ENCODE measurements at places on chromosomes 2 and 18.

- DNase-seq, result no peak
Observed at GRCh38 chr18:27627927-27628326, 442.8 kb upstream of the CHST9 start.

- peak; percentile 84 for DNase-seq
Observed at GRCh38 chr2:118059919-118060478, 28.3 kb upstream of the INSIG2 start.

- DNase-seq, result peak; percentile 46
Observed at GRCh38 chr2:207115715-207116364, 49.9 kb downstream of the KLF7 start.

DNA sequence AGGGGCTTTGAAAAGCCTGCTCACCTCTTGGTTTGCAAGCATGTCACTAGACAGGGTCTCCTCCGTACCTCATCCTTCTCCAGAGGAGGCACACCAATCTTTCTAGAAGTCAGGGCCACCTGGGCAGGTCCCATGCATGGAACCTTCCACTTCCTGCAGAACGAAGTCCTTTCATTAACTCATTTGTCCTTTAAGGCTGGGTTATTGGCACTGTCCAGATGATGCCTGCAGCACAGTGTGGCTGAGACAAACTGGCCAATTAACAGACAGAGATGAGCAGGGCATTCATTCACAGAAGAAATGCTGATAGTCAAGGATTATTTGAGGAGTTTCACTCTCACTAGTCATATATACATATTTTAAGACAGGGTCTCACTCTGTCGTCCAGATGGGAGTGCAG, 245.3 kb downstream of the TFCP2L1 start:
- no peak for DNase-seq

- no peak for DNase-seq
Observed at GRCh38 chr2:80014637-80015036, 289.9 kb downstream of the LRRTM1 start.

DNA sequence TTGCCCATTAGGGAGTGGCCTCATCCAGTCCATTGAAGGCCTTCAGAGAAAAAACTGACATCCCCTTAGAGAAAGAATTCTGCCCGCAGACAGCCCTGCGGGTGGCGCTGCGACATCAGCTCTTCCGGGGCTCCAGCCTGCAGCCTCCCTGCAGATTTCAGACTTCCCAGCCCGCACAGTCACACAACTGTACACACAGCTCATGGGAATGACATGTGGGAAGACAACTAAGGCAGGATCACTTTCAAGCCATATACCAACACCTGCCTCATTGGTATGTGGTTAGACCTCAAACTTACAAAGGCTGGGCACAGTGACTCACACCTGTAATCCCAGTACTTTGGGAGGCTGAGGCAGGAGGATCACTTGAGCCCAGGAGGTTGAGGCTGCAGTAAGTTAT, 24.8 kb upstream of the TUBB6 start:
- DNase-seq, result no peak

GRCh38 chr18:22200611-22201225, 31.3 kb downstream of the GATA6 start:
- DNase-seq, result no peak
